Adrenal gland (tissue), 19 donors: ENCODE measurements at places on chromosomes 13 and 19. TPM values are rescaled to one million over a fixed set of nuclear protein-coding genes. Genes with fewer than 3 reads are reported as not detected.

DNA sequence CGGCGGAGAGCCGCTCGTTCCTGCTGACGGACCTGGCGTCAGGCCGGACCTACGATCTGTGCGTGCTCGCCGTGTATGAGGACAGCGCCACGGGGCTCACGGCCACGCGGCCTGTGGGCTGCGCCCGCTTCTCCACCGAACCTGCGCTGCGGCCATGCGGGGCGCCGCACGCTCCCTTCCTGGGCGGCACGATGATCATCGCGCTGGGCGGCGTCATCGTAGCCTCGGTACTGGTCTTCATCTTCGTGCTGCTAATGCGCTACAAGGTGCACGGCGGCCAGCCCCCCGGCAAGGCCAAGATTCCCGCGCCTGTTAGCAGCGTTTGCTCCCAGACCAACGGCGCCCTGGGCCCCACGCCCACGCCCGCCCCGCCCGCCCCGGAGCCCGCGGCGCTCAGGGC, 8.4 kb downstream of the LRFN3 start:
- no peak for DNase-seq

- no peak for DNase-seq
Measured at GRCh38 chr13:34338102-34338501, 520.2 kb downstream of the RFC3 start.

- no peak for DNase-seq
Measured at GRCh38 chr13:45433381-45433790, 15.2 kb upstream of the SLC25A30 start.

GRCh38 chr19:32543115-32543900, 37.7 kb upstream of the PDCD5 start:
- DNase-seq: no peak

Gene GRIN2D
- polyA plus RNA-seq: 0.11 TPM

Gene SLC5A5
- polyA plus RNA-seq: not detected

Gene LGALS16
- not detected for polyA plus RNA-seq

DNA sequence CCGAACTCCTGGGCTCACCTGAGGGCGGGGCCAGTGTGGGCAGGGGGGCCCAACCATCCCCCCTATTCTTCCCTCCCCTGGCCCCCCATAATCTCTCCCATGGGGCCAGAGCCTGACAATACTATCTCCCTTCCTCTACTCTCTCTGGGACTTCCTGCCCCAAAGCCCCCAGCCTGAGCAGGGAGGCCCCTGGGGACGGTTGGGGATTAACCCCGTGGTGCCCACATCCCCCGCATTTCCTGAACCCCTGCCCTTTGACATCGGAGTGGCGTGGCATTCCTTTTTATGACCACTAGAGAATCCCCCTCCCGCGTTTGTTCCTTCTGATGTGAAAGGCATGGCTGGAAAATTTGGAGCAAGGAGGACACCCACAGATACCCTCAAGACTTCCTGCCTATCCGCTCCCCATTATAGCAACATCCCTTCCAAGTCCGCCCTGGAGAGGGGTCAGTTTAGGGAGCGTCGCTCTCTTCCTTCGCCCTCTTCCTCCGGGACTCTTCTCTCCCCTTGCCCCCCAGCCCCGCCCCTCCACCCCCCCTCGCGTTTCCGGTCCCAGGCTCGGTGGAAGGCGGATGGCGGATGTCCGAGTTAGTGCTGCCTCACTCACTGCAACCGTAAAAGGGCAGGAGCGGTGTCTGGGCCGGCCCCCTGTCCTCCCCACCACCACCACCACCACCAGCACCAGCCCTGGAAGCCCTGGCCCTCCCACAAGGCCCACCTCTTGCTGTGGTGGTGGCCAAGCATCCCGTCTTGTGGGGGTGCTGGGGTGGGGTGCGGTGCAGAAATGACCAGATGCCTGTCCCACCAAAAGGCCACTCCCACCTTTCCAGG, 1.8 kb downstream of the VASP start:
- DNase-seq: peak; percentile 72

Gene SLC27A5
- polyA plus RNA-seq: 5.9 TPM

- no peak for DNase-seq
Measured at GRCh38 chr19:14056069-14056666, 5.7 kb downstream of the PALM3 start.

Gene DACH1
- 5.5 TPM for polyA plus RNA-seq

GRCh38 chr13:51885651-51886050, 23.9 kb downstream of the CCDC70 start:
- no peak for DNase-seq

Gene PLPPR3
- polyA plus RNA-seq: not detected

Gene MEIOSIN
- polyA plus RNA-seq: 0.05 TPM

GRCh38 chr13:98794498-98794897, 42.0 kb upstream of the SLC15A1 start:
- no peak for DNase-seq

Gene PLIN5
- 9.0 TPM for polyA plus RNA-seq

GRCh38 chr13:79668201-79668752, 187.3 kb downstream of the NDFIP2 start:
- DNase-seq: no peak

GRCh38 chr13:85497652-85498051, 301.6 kb downstream of the SLITRK6 start:
- DNase-seq: no peak

- DNase-seq: no peak
Measured at GRCh38 chr19:6710273-6711077, 10.0 kb downstream of the C3 start.

GRCh38 chr19:418761-419671, 10.1 kb upstream of the C2CD4C start:
- DNase-seq: no peak

- DNase-seq: no peak
Measured at GRCh38 chr13:99314640-99315176, 7.5 kb upstream of the GPR183 start.

Gene PRKCG
- not detected for polyA plus RNA-seq

- no peak for DNase-seq
Measured at GRCh38 chr13:44619651-44620050, 43.5 kb upstream of the TSC22D1 start.

DNA sequence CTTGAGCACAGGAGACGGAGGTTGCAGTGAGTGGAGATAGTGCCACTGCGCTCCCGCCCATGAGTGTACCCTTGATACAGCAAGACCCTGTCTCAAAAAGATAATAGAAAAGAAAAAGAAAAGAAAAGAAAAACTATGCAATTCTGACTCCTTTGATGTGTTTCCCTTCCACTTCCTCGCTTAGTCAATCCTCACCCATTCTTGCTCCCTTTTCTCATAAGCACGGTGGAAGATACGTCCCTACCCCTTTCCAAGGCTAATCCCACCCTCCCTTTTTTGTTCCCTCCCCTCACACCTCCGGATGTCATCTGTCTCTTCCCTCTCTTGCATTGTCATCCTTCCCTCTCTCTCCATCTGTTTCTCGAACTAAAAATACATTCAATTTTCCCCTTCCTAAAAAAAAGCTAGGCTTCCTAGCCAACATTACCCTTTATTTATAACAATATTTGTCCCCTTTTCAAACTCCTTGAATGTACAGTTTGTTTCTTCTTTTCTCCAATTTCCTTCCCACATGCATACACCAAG, 40.5 kb upstream of the ITM2B start:
- no peak for DNase-seq

DNA sequence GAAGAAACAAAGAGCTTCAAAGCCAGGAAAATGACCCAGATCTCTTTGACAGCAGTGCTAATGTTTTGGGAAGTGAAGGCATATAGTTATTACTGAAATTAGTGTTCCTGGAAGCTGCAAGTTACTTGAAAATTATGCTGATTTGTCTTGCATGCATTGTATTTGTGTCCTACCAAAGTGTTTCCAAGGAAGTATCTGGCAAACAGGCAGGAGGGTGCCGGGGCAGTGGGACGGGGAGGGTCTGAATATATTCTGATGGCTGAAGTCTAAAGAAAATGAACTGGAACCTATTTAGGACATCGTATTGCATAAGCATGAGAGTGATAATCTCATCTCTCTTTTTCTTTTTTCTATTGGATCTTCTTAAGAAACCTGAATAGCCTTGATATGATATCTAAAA, 9.0 kb downstream of the RNASEH2B start:
- no peak for DNase-seq

DNA sequence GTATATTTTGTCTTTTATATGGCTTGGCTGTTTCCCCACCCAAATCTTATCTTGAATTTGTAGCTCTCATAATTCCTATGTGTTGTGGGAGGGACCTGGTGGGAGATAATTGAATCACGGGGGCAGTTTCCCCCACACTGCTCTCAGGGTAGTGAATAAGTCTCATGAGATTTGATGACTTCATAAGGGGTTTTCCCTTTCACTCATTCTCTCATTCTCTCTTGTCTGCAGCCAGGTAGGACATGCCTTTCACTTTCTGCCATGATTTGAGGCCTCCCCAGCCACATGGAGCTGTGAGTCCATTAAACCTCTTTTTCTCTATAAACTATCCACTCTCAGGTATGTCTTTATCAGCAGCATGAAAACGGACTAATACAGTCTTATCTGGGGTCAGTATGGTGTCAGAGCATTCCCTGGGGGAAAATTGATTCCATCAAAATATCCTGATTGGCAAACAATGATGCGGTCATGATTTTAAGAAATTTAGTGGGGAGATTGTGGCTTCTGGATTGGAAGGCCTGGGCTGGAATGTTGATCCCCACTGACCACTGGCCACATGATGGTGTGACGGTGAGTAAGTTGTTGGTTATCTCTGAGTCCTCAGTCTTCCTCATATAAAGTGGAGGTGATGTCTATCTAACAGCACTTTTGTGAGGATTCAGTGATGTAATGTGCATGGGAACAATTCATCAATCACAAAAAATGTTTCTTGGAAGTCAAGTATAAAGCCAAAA, 27.5 kb upstream of the ANKRD10 start:
- no peak for DNase-seq

Gene SARS2
- polyA plus RNA-seq: 116 TPM

Gene FFAR3
- not detected for polyA plus RNA-seq

Gene NTF4
- not detected for polyA plus RNA-seq

DNA sequence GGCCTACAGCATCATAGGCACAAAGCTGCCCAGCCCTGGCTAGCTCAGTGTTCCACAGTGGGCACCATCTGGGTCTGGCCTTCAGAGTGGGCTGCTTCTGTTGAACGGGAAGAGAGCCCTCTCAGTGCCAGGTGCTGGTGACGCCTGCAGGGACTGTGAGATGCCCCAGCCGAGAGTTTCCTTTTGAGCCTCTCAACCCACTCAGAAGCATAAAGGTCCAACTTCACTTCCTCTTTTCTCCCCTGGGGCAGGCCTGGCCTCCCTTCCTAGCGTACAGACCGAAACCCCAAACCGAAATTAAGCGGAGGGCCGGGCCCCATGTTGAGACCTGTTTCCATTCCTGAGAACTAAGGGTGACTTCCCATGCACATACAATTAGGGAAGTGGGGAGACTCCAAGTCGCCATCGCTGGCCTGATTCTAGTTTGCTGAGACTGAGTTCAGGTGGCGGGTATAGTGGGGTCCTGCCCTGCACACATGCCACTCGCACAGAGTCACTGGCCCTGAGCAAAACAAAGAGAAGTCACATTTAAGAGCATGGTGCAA, 6.9 kb downstream of the RAB8A start:
- DNase-seq: peak; percentile 65

GRCh38 chr13:22061806-22062391, 391.0 kb downstream of the FGF9 start:
- no peak for DNase-seq

DNA sequence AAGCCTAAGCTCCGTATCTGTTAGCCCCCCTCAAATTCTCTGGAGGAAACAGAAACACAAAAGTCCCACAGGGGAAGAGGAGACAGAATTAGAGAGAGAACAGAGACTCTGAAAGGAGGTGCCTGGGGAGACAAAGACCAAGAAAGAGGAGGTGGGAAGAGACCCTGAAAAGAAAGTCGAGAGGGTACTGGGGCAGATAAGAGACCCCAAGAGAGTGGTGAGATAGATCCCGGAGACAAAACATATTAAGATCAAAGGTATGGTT, 915 bp upstream of the GRWD1 start:
- DNase-seq: no peak

DNA sequence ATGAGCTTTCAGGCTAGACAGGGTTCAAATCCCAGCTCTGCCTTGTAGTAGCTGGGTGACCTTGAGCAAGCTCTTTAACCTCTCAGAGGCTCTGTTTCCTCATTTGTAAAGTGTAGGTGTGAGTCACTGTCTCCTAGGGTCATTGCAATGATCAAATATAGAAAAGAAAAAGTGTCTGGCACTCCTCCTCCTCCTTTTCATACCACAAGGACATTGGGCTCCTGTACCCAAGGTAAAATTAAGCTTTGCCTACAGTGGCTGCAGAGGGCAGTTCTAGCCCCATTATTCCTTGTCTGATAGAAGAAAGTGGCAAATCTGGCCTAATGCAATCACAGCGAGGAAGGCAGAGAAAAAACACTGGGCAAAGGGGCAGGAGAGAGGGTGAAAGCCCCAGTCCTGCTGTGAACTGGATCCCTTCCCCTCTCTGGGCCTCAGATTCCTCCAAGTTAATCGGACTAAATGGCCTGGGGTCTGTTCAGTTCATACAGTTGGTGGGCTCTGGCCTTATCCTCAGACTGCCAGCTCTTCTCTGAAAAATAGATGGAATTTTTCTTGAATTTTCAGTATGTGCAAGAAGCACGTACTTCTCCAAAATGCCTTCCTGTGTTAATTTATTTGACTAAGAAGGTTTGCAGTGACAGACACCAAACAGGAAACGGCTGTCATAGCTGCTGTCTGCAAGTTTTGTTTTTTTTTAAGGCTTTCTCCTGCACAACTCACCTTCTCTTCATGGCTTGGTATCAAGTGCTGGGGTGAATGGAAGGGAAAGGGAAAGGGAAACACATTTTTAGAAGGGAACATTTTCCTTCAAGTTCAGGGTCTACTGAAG, 35.3 kb downstream of the RGCC start:
- DNase-seq: no peak

- no peak for DNase-seq
Measured at GRCh38 chr19:5933391-5934068, 19.5 kb downstream of the CAPS start.

DNA sequence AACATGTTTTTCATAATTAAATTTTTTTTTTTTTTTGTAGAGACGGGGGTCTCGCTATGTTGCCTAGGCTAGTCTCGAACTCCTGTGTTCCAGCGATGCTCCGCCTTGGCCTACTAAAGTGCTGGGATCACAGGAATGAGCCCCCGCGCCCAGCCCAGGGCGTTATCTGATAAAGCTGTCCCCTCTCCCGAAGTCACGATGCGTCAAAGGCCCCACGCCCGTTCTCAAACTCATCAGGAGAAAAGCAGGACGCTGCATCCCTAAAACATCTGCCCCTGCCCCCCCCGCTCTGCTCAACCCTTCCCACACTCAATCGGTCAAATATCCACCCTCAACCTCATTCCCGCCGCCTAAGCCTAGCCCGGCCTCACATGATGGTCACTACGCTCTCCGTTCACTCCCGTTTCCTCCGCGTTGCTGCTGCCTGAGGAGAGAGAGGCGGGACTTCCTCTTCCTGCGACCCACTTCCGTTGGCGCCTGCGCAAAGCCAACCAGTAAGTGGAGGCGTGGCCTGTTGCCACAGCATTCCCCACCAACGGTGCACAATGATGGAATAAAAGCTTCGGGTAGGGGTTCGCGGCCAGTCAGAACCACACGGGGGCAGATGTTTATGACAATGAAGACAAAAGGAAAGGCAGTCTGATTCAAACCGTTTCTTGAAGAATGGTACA, at the start of gene SNRPD2:
Gene SNRPD2 (minus strand): TSS at position 438 of the 671 bp plus-strand sequence. CDS start 65 bp downstream, at position 373.
- DNase-seq: peak; percentile 95
